ENCODE measurements at places on chromosomes 13 and 19.

GRCh38 chr19:3175781-3176714 is 2.5 kb upstream of the S1PR4 start:
- DNase-seq = peak; percentile 70

- no peak for DNase-seq
Observed at GRCh38 chr13:111325146-111325890, 4.9 kb downstream of the TEX29 start.

DNA sequence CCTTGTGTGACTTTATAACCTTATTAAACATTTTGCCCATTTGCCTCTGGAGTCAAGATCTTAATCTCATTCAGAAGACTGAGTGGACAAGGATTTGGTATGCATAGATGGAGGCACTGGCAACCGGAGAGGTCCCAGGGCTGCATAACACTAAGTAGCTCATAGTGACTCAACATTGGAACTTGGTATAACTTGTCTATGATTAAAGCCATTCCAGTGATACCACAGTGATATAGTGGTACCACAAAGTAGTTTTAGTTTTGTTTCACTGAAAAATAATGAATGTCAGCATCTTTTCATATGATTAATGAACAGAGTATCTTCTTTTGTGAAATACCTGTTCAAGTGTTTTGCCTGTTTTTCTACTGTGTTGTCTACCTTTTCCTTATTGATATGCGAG is 26.4 kb downstream of the CDK8 start:
- no peak for DNase-seq

DNA sequence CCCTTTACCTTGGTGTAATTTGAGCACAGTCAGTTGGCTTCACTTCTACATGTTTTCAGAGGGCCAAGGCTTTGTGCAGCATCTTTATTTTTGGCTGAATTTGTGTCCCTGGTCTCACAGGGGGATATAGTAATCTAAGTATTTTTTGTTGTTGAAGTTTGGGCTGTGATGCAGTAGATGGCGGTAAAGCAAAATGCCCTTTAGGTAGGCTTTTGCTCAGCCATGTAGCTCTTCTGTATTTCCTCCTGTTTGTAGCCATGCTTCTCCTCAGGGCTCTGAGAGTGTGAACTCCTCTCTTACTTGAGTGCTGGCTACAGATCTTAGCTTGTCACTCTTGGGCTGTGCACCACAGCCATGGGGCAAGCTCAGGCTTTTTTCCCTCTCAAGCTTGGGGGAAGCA is 328.6 kb downstream of the SLITRK5 start:
- DNase-seq = no peak

GRCh38 chr19:34109596-34109995 is 62.7 kb upstream of the LSM14A start:
- DNase-seq = no peak

DNA sequence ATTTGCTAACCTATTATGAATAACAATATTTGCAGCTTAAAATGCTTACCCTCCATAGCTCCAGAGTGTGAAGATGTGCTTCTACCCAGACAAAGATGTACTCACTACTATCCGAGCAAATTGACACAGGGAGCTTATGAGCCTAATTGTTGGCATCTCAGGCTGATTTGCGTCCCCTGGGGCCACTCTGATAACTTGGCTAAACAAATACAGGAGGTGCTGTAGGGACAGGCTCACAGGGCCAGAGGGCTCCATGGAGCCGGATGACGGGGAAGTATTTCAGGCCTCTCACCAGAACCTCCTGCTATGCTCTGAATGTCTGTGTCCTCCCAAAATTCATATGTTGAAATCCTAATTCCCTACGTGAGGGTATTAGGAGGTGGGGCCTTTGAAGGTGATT is 26.7 kb upstream of the C19orf12 start:
- no peak for DNase-seq

DNA sequence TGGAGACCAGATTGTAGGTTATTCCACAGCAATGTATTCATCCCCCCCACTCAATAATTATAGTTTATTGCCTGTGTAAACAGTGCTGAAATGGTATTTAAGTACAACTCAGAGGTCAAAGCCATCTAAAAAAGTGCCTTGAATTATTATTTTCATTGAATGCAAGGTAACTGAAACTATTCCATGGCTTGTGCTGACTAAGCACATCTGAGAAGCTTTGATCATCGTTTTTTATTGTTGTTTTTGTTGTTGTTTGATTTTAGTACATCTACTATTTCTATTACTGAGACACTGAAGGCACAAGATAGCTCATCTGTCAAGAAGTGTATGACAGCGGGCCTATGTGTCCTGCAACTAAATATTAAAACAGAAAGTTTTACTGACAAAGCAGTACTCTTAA is 308.0 kb downstream of the OXGR1 start:
- DNase-seq = no peak

DNA sequence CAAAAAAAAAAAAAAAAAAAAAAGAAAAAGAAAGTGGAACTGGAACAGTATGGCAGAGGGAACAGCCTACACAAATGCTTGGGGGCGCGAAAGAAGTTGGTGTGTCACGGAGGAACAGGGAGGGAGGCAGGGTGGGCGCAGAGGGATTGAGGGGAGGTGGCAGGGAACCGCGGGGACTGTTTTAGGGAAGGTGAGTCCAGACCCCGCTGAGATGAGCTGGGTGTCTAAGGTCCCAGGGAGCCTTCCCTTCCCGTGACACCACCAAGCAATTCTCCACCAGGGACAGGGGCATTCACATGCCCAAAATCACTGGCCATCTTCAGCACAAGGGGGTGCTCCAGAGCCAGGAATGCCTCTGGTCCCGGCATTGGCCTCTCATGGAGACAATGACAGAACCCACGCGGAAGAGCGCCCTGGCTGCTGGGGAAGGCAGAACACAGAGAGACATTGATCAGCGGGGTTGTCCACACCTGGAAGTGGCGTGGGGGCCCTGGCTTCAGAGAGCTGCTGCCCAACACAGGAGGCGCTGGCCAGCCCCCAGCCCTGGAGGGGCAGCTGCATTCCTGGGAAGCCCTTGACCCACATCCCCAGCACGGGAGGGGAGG is 6.9 kb downstream of the PEAK3 start:
- DNase-seq = peak; percentile 72

GRCh38 chr19:53642381-53643099 is 10.7 kb downstream of the DPRX start:
- DNase-seq = no peak

- DNase-seq = no peak
Observed at GRCh38 chr19:1066748-1067340, at the start of gene ARHGAP45. ARHGAP45 (plus strand) TSS chr19:1067167; CDS start chr19:1067406, 239 bp downstream.

- DNase-seq = no peak
Observed at GRCh38 chr13:41709511-41709910, 251.4 kb downstream of the VWA8 start.

- DNase-seq = no peak
Observed at GRCh38 chr19:35276706-35277281, 5.5 kb upstream of the HAMP start.

DNA sequence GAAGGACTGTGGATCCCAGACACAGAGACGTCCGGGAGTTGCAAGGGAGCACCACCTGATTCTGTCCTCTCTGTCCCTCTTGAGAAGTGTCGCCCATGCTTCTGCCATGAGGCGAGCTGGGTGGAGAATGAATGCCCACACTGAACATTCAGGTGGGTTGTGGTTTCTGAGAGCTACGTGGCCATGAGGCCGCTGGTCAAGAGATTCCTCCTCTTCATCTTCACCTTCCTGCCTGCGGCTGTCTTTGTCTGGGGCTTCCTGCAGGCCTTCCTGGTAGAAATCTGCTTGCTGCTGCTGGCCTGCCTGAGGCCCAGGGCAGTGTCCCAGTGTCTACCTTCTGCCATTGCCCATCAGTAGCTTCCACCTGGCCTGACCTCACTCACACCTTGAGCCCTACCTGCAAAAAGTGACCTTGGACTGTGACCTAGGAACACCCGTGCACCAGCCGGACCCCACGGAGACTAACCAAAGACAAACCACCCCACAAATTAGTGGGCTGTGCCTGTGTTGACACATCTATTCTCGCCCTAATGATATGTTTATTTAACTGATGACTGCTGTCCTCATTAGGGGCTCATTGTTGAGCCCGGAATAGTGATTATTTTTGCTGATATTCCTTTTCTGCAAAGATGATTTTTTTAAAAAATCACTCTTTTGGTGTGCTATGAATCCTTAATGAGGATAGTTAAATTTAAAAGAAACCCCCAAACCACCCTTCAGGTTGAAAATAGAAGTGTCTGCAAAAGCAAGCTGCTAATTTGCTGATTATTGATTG is 38.7 kb upstream of the ZNF536 start:
- no peak for DNase-seq

- DNase-seq = no peak
Observed at GRCh38 chr19:3234800-3235199, 10.3 kb downstream of the CELF5 start.

DNA sequence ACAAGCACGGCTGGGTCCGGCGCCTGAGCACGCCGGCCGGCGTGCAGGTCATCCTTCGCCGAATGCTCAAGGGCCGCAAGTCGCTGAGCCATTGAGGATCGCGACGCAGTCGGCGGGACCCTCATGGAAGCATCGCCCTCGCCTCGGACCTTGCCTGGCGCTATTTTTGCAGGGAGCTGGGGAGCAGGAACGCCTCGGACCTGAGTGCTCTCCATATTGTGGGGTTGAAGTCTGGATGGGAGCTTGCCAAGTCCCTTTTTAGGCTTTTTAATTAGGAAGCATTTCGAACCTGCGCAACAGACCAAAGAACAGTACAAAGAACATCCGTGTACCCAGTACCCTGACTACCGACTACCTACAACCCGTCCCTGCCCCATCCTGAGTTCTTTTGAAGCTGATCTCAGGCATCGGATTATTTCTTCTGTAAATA is 628 bp downstream of the MRPL34 start:
- DNase-seq = no peak

DNA sequence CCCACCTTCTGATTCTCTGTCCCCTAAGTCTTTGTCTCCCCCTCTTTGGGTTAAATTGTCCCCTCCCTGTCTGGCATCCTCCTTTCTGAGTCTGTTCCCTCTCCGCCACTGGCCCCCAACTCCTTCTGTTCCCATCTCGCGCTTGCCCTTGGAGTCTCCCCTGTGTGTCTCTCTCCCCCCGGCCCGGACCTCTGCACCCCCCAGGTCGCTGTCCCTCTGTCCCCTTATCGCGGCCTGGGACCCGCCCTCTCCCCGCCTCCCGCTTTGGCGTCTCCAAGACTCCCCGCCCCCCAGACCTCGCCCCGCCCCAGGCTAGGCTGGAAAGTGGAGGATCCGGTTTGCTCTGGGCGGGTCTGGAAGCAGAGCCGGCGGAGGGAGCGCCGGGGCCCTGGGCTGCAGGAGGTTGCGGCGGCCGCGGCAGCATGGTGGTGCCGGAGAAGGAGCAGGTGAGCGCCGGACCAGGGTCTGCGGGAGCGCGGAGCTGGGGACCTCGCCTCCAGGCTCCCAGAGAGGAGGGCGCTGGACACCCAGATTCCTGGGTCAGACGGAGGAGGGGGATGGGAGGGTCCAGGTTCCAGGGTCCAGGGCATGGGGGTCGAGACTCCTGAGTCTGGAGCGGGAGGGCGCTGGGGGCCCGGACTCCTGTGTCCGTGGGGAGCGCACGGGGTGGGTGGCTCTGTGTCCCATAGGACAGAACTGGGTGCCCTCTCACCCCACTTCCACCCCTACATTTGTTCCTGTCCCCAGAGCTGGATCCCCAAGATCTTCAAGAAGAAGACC is at the start of gene TRPM4:
Gene TRPM4, plus strand, starts transcription at position 348 of the 780 bp plus-strand sequence. Its CDS starts 75 bp downstream, at position 423.
- peak; percentile 95 for DNase-seq

GRCh38 chr19:338421-338820 is 6.2 kb downstream of the MIER2 start:
- no peak for DNase-seq

DNA sequence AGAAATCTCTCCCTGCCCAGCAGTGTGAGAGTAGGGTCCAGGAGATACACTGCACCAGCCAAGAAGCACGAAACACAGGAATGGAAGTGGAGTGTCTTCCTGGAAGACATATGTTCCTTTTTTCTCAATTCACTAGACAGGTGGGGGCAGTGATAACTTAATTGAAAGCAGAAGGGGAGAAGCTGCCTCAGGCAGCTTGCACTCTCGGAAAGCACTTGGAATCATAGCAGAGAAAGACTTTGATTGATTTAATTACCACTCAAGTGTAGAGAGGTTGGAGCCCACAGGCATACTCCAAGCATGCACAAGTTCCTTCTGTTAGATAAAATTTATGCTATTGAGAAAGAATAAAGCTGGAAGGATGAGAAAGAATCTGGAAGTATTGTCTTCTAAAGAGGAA is 249.4 kb downstream of the SLITRK6 start:
- no peak for DNase-seq

GRCh38 chr13:75744127-75744526 is 108.0 kb downstream of the LMO7 start:
- DNase-seq = no peak

GRCh38 chr13:48965736-48966135 is 10.0 kb upstream of the FNDC3A start:
- DNase-seq = no peak

GRCh38 chr13:90768116-90768515 is 579.4 kb upstream of the MIR17HG start:
- no peak for DNase-seq

DNA sequence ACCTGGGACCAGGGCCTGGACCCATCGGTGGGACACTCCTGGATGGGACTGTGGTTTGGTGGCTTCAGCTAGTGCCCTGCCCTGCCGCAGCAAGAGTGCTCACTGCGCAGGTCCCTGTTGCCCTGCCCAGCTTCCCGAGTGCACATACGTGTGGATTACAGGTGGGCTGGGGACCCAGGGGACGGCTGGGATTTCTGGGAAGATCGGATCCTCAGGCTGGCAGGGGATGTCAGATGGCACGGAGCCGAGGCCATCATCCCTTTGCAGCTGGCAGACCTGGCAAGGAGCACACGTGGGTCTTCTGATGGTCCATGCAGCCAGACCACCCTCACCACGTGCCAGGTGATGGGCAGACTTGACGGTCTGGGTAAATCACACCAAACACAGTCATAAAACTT is 69.3 kb downstream of the CHST8 start:
- no peak for DNase-seq

- peak; percentile 54 for DNase-seq
Observed at GRCh38 chr13:113275387-113275786, 21.7 kb upstream of the LAMP1 start.

GRCh38 chr13:109673477-109673876 is 112.9 kb downstream of the IRS2 start:
- DNase-seq = no peak

GRCh38 chr19:19458110-19458816 is 52.8 kb downstream of the GATAD2A start:
- DNase-seq = no peak

DNA sequence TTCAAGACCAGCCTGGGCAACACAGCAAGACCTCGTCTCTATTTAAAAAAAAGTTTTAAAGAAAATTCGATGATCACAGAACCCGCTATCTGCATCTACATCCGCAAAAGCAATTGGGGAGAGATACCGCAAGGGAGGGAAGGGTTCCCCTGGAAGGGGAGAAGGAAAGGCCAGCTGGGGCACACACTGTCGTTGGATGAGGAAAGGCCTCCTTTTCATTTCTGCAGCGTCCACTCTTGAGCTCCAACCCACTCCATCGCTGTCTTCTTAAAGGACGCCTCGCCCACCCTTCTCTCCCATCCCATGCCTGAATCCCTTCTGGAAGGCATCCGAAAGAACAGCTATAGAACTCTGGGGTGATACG is 3.2 kb upstream of the PRKCG start:
- DNase-seq = no peak

- DNase-seq = no peak
Observed at GRCh38 chr13:87676254-87677042, 5.3 kb downstream of the SLITRK5 start.

GRCh38 chr19:7866399-7867091 is 7.6 kb downstream of the PRR36 start:
- DNase-seq = no peak

GRCh38 chr13:75585153-75585552 is 35.6 kb downstream of the UCHL3 start:
- no peak for DNase-seq

Measured in lung (tissue), 17 donors.